ENCODE measurements at places on chromosomes 3 and 15.

GRCh38 chr3:154301561-154301960 lies 22.7 kb downstream of the DHX36 start:
- no peak for DNase-seq

DNA sequence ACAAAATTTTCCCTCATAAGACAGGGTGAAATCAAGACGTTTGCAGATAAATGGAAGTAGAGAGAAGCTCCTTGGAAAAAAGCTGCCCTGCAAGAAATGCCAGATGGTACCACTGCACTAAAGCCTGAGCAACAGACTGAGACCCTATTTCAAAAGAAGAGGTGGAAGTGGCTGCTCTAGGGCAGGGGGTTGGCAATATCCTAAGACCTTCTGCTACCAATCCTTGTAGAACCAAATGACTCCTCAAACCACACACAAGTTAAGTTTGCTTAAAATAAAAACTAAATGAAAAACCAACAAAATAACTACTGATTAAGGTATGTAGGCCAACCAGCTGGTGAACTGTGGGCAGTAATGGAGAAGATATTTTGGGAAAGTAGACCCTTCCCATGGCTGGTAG lies 21.3 kb downstream of the RAB43 start:
- DNase-seq = no peak

GRCh38 chr3:47781685-47782445 lies at the start of gene SMARCC1:
Gene SMARCC1, minus strand, starts transcription at chr3:47781893. Its CDS starts 96 bp downstream, at chr3:47781797.
- DNase-seq = peak; percentile 92

DNA sequence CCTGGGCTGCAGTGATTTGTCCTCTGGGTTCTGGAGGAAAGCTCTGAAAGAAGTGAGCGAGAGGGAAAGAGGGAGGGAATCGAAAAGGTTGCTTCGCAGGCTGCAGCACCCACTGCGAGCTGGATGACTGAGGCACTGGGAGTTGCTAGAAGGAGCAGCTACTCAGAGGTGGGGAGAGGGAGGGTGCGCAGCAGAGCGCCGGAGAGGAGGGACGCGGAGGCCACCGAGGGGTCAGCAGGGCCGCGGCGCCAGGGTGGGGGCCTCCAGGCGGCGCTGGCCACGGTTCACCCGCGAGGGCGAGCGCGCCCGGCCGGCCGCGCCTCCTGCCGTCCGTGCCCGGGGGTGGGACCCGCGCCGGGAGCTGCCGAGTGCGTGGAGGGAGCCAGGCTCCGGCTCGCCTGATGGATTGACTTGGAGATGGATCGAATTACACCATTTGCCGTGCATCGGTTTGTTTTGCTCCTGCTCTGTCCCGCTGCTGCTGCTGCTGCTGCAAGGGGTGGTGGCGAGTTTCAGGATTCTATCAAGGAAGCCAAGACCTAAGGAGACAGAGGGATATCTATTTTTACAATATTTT lies at the start of gene SEMA6D:
TSS of gene SEMA6D (plus strand) at position 470 of the 577 bp plus-strand sequence. CDS start 42,294 bp downstream, outside the sequence.
- no peak for DNase-seq

- no peak for DNase-seq
Measured at GRCh38 chr15:91946581-91947292, 93.2 kb downstream of the SLCO3A1 start.

GRCh38 chr3:46883054-46883829 lies 5.7 kb downstream of the PTH1R start:
- no peak for DNase-seq

GRCh38 chr3:188671971-188672370 lies 499.8 kb upstream of the TPRG1 start:
- DNase-seq = no peak

DNA sequence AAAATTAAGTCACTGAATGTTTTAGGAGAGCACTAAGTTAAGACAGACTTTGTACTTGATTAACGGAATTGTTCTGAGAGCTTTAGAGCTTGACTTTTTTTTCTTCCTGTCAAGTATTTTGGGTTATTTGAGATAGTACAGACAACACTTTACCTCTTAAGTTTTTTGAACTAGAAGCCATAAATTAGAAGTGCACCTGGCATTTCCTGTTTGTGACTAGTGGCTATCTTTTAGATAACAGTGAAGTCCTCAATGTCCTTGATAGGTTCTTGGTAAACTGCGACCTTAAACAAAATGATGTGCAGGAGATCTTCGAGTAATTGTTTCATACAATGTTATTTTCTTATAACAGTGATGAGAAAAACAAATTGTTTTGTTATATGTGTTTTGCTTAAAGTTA lies 213.9 kb downstream of the TP63 start:
- no peak for DNase-seq

DNA sequence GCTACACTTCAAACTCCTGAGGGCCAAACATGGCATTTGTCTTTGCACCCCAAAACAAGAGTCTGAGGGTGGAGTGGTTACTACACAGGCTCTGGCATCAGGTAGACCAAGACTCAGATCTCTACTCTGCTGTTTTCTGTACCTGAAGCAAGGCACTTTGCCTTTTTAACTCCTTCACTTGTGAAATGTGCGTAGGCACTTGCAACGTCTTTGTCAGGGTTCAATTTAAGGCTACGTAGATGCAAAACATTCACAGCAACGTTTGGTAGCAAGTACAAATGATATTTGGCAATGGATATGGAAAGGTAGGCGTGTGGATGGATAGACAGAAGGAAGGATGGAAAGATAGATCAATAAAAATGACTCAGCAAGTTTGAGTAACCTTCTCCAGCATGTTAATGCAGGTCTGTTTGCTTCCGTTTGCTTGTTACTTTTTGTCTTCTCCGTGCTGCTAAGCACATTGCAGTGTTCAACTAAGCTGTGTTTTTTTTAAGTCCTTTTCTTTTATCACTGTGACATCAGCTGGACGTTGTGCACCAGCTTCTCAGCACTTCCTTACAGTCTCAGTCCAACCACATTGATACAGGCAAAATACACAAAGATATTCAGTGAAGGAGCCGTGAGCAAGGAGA lies 100.7 kb downstream of the LRTM1 start:
- no peak for DNase-seq
